T-helper 2 cell treated with Interferon-gamma antibody and Interleukin-4, amounts not matched to agents 100 ng/mL and 5 ng/mL, for 36 hours (primary cell): ENCODE measurements at places on chromosomes 6 and 20. TPM values are rescaled to one million over a fixed set of nuclear protein-coding genes. Genes with fewer than 3 reads are reported as not detected.

The GJA1 gene
- total RNA-seq: 0.07 TPM in 1 of 2 replicates, not detected in the other

The DDX43 gene
- total RNA-seq: 1.3 TPM in 2 replicates

The PBOV1 gene
- total RNA-seq: not detected in 2 replicates

The SIRPA gene
- total RNA-seq: 0.05 TPM in 1 of 2 replicates, not detected in the other

The PSORS1C2 gene
- total RNA-seq: not detected in 2 replicates

The NPEPL1 gene
- 26.0 and 26.7 TPM in 2 replicates for total RNA-seq

The LY6G6F gene
- 0.34 TPM in 1 of 2 replicates, not detected in the other for total RNA-seq

The EMILIN3 gene
- not detected in 2 replicates for total RNA-seq

The LINC00237 gene
- not detected in 2 replicates for total RNA-seq

The PLA2G7 gene
- not detected in 2 replicates for total RNA-seq

The KCNQ5 gene
- 13.7 and 15.7 TPM in 2 replicates for total RNA-seq

The OXT gene
- not detected in 2 replicates for total RNA-seq

The PRELID3B gene
- 85.3 and 89.7 TPM in 2 replicates for total RNA-seq

The VTA1 gene
- 38.2 and 41.6 TPM in 2 replicates for total RNA-seq

The FAM209B gene
- 0.86 and 1.5 TPM in 2 replicates for total RNA-seq

The GRM1 gene
- not detected in 2 replicates for total RNA-seq

The C6orf47 gene
- total RNA-seq: 20.8 and 21.6 TPM in 2 replicates

The FAM184A gene
- total RNA-seq: 3.7 and 3.8 TPM in 2 replicates

The IL17A gene
- not detected in 2 replicates for total RNA-seq

The SLC22A1 gene
- 0.57 and 0.70 TPM in 2 replicates for total RNA-seq

The FOXF2 gene
- not detected in 2 replicates for total RNA-seq

The COL20A1 gene
- total RNA-seq: not detected in 2 replicates

The HSPA12B gene
- total RNA-seq: not detected in 2 replicates

The ALDH5A1 gene
- 4.9 and 5.9 TPM in 2 replicates for total RNA-seq

The NCOA7 gene
- 36.3 and 41.5 TPM in 2 replicates for total RNA-seq
